Thyroid gland (tissue), 4 donors: ENCODE measurements at places on chromosomes 7 and 10. TPM values are rescaled to one million over a fixed set of nuclear protein-coding genes. Genes with fewer than 3 reads are reported as not detected.

GRCh38 chr7:120472892-120473291, 199.9 kb downstream of the KCND2 start:
- DNase-seq, result no peak

GRCh38 chr7:108232076-108232475, 101.9 kb upstream of the LAMB4 start:
- DNase-seq, result no peak

GRCh38 chr7:26683277-26683676, 181.1 kb downstream of the SKAP2 start:
- DNase-seq, result no peak

DNA sequence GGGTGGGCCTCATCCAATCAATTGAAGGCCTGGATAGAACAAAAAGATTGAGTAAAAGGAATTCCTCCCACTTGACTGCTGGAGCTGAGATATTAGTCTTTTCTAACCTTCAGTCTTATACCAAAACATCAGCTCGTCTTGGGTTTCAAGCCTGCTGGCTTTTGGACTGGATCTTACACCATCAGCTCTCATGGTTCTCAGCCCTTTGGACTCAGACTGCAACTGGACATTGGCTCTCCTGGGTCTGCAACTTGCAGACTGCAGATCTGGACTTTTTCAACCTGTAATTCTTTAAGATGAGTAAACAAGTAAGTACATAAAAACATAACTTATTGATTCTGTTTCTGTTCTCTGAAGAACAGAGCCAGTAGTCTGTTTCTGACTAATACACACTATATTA, 73.7 kb downstream of the PPP1R3C start:
- no peak for DNase-seq

- DNase-seq, result no peak
Observed at GRCh38 chr10:23174074-23174976, 17.8 kb upstream of the PTF1A start.

The SPOCK2 gene
- total RNA-seq, result 14.9 TPM

- no peak for DNase-seq
Observed at GRCh38 chr10:30674796-30675195, 45.2 kb upstream of the LYZL2 start.

The FERD3L gene
- not detected for total RNA-seq

- DNase-seq, result no peak
Observed at GRCh38 chr7:35893649-35894048, 92.8 kb downstream of the SEPTIN7 start.

DNA sequence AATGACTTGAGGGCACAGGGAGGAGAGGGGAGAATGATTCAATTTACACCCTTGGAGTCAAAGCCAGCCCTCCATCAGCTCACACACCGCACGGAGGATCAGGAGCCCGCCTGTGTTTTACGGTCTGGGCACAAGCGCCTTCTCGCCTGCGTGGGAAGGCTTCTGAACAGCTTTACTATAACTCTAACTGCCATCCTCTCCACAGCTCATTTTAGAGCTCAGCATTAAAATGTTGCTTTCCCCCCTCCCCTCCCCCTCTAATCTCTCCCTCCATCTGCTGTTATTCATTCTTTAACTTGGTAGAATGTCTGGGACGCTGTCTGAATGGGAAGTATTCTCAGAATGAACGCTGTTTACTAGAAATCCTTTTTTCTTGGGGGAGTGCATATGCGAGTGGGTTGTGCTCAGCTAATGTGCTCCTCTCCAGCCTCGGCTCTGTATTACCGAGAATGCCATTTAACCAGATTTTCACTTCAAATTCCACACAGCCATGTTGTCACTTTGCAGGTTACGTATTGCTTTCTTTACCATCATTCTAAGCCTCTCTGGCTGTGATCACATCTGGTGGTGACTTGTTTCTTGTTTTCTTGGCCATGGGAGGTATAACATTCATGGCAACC, 140.1 kb downstream of the GFRA1 start:
- DNase-seq, result no peak

DNA sequence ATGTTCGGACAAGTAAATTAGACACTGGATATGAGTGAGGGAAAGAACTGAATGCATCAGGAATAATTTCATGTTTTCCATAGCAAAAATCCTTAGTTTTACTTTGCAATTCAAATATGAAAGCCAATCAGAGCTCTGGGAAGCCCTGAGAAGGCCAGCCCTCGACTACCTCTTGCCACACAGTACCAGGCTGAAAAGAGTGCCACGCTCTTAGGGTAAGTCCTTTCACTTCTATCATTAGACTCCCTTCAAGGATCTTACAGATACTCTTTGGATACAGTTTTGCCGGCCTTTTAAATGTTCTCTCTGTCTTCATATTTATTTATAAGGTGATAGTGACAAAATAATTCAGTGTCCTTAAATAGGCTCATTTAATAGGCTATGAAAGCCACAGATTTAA, 1.9 kb downstream of the COBL start:
- DNase-seq, result peak; percentile 19

- DNase-seq, result no peak
Observed at GRCh38 chr7:3486841-3487240, 185.8 kb downstream of the SDK1 start.

- DNase-seq, result no peak
Observed at GRCh38 chr10:8504499-8504898, 450.0 kb downstream of the GATA3 start.

DNA sequence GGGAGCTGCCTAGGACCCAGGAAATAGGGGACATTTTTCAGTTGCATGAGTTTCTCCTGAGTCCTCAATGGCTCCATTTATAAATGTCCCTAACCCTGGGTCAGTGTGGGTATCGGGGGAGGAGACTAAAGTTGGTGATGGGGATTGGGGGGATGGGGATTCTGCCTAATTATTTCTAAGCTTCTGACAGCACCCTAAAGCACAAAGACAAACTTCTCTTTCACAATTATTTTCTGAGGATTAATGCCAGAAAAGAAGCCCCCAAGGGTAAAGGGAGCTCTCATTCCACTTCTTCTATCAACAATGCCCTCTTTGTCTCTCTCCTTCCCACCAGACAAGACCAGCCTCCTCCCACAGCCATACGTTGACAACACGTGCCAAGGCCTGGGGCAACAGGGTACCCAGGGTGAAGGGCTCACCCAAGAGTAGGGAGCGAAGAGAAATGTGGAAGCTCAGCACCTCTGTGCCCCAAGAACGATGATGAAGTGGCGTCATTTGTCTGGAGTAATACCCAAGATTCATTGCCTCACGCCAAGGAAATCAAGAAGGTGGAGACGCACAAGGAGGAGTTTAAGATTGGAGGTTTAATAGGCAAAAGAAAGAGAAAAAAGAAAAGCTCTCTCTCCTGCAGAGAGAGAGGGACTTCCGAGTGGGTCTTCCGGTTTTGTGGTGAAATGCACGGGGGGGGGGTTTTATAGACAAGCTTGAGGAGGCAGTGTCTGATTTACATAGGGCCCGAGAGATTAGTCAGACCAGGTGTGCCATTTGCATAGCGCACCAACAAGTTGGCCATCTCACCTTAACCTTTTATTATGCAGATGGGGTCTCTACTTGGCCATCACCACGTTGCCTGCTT, 14.4 kb upstream of the GJC3 start:
- DNase-seq, result no peak
